T-cell (primary cell): ENCODE measurements at places on chromosomes 7 and 10.

- no peak for DNase-seq
These were observed 227.1 kb downstream of the FANK1 start for GRCh38 chr10:126123466-126123865.

- no peak for DNase-seq
These were observed 640.7 kb upstream of the PCDH15 start for GRCh38 chr10:55441777-55442176.

DNA sequence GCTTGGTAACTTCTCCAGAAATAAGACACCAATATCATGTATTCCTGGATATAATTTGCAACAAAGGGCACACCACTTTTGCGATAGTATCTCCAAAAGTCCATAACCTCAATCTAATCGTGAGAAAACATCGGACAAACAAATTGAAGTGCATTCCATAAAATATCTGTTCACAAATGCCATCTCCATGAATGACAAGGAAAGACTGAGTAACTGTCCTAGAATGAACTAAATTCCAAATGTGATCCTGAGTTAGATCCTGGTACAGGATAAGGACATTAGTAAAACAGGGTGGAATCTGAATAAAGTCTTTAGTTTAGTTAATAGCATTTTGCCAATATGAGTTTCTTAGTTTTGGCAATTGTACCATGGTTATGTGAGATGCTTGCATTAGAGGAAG lies 384.2 kb downstream of the SUGCT start:
- DNase-seq = no peak

DNA sequence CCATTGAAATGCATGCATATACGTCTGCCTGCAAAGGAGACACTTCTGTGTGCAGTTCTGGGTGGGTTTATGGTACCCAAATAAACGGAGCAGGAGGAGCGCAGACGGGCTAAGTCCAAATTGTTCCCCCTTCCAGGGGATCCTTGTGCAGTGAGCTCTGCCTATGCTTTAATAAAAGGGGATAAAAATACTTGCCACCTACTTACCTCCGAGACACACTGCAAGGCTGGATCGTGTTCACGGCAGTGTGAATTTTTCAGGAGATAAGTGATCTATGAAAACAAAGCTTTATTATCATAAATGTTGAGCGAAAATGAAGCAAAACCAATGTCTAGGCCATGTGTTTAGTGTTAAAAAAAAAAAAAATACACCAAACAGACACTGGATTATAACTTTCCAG lies 308.8 kb upstream of the AOAH start:
- no peak for DNase-seq

DNA sequence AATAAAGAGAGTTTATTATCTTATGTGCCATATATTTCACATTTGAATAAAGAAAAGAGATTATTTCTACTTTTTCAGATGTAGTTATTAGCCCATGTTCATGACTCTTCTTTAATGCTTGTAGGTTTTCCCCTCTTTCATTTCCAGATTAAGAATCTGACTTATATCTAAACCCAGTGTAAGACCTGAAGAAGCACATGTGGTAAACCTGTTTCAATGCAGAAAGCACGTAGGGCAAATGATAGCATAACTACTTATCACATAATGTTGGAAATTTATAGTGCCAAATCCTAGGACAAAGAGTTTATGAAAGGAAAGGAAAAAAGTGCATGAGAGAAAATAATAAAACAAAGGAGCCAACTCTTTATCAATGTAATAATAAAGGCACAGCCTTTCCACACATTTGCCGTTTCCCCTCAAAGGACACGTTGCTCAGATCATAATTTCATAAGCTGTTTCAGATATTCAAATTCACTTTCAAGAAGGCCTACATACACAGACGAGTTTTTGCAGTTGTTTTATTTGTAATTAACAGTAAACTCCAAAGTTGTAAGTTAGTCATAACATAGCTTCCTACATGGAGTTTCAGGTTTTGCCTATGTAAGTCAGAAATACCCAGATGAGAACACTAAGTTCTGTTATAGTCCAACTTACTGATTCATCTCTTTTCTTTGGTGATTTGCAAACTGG lies 88.8 kb upstream of the MDFIC start:
- no peak for DNase-seq

DNA sequence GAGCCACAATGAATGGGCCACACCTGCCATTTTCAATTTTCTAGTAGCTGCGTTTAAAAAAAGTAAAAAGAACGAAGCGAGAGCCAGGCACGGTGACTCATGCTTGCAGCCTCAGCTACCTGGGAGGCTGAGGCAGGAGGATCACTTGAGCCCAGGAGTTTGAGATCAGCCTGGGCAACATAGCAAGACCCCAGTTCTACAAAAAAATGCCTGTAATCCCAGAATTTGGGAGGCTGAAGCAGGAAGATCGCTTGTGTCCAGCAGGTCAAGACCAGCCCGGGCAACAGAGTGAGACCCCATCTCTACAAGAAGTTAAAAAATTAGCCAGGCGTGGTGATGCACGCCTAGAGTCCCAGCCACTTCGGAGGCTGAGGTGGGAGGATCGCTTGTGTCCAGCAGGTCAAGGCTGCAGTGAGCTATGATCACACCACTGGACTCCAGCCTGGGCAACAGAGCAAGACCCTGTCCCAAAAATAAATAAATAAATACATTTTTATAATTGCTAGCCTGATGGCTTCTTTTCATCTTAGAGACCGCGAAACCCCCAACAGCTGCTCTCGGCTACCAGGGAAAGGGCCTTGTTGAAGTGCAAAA lies 32.1 kb downstream of the MICALL2 start:
- no peak for DNase-seq

DNA sequence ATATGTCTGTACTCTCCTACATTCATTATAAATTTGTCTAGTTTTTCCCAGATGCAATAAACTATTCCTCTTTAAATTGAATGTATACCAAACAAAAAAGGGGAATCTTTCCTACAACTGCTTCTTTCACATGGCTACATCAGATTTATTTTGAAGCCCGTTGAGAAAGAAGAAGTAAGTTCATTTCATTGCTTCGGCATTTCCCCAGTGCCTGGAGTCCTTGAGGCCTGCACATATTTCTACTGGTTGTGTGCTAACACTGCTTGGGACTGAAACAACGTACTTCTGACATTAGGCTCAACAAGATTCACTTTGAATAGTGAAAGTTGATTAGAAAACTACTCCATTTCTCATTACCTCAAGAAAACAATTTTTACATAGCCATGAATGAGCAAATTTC lies 201.7 kb downstream of the PHF14 start:
- DNase-seq = no peak

DNA sequence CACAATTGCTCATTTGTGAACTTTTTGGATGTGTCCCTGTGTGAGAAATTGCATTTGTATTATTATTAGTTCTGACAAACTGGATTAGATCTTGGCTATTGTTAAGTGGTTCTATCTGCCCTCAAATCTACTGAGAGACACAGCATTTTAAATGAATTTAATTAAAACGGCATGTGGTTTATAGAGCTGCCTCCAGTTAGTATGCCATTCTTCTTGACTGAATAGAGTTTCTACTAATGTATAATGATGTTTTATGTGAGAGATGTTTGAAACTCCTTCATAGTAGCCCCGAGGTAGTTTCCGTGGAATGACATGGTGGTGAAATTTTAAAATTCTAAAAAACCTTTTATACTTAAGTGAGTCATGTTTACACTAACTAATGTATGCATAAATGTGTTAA lies 110.9 kb downstream of the DYNC1I1 start:
- DNase-seq = no peak

GRCh38 chr10:109977382-109977806 lies 30.4 kb upstream of the ADD3 start:
- DNase-seq = no peak

DNA sequence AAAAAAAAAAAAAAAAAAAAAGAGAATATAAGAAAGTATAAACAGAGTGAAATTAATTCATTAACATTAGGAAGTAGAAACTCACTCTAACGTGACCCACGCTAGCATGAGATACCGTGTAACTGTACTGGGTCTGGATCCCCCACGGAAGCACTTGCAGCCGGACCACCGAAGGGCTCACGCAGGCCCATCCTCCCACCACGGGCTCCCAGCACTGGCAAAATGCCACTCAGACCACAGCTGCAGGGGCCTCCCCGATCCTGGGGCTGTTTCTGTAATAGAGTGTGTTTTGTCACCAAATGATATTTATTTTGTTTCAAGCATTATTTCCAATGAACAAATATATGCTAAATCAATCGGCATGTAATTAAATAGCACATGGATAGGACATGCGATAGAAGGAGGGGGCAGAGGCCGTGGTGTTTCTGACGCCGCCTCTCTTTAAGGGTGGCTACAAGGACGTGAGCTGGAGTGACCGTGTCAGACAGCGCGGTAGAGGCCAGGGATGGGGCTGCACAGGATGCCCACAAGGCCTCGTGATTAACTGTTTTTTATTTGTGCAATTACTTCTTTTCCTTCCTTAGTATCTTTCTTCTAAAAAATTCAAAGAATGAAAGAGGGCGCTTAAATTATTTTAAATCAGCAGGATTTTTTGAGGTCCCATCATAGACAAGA lies 568.5 kb downstream of the PTPRN2 start:
- DNase-seq = no peak

DNA sequence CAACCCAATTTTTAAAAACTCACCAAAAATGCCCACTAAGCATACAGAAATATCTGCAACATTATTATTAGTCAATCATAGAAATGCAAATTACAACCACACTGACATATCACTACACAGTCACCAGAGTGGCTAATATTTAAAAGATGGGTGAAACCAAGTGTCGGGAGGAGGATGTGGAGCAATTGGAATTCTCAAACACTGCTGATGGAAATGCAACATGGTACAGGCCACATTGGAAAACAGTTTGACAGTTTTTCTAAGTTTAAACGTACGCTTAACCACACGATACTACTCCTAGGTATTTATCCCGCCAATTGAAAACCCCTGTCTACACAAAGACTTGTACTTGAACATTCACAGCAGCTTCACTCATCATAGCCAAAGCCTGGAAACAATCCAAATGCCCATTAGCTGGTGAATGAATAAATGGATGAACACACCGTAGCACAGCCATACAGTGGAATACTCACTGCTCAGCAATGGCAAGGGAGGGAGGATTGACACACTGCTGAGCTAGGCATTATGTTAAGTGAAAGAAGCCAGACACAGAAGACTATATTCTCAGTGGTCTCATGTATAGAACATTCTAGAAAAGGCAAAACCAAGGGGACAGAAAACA lies 16.3 kb downstream of the GCK start:
- DNase-seq = no peak

DNA sequence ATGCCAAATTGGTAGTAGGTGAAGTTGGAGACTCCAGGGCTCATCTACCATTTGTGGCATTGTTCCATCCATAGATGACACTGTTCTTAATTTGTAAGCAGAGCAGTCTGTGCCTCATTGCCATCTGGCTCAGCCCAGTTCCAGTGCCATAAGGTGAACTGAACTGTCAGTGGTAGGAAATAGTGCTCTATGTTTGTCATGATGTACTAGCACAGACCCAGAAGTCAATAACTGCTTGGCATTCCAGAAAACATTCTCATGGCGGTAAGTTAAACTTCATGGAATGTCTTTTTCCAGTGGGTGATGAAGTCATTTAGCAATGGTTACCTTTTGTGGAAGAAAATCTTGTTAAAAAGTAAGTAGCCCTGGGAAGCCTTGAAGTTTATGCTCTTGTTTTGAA lies 302.7 kb downstream of the SUGCT start:
- DNase-seq = no peak

GRCh38 chr7:134419875-134420274 lies 39.0 kb downstream of the AKR1B1 start:
- no peak for DNase-seq

GRCh38 chr7:24560772-24561171 lies 12.5 kb upstream of the PALS2 start:
- DNase-seq = no peak

DNA sequence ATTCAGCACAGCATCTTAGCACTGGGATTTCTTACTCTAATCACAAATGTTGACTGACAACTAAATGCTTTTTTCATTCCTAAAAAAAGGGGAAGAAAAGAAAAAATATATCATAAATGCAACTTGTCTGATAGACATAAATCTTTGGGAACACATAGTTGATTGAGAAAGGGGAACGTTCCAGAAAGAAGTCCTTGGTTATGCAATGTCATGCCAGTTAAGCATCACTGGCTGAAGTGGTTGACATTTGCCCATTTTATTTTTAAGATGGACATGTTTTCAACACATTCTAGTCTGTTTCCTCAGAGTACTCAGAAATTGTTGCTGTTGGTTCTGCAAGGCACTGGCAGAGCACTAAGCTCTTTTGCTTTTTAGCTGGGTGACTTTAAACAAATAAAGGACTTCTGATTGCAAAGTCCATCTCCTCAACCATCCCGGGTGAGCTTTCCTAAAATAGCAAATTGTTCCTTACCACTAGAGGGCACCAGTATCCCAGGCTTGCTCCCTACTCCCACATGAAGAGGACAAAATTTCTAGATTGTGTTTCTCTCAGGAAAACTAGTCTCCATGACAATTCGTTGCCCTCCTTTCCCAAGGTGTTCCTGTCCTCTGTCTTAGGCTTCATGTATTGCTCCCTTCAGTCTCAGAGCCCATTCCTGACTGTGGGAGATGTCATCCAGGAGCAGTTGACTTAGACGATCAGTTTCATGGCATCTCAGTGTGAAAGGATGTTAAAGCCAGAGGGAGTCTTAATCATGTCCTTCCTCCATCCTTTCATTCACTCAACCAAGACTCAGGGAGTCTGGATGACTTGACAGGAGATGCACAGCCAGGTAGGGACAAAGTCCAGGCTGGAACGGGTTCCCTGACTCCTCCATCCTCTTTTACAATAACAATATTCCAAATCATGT lies 23.9 kb downstream of the OPALIN start:
- DNase-seq = no peak

GRCh38 chr7:28729281-28729680 lies 228.8 kb downstream of the TRIL start:
- no peak for DNase-seq

- DNase-seq = no peak
These were observed 623.4 kb upstream of the IGFBP3 start for GRCh38 chr7:46544396-46545008.

GRCh38 chr7:137324796-137325696 lies 18.5 kb downstream of the PTN start:
- no peak for DNase-seq

DNA sequence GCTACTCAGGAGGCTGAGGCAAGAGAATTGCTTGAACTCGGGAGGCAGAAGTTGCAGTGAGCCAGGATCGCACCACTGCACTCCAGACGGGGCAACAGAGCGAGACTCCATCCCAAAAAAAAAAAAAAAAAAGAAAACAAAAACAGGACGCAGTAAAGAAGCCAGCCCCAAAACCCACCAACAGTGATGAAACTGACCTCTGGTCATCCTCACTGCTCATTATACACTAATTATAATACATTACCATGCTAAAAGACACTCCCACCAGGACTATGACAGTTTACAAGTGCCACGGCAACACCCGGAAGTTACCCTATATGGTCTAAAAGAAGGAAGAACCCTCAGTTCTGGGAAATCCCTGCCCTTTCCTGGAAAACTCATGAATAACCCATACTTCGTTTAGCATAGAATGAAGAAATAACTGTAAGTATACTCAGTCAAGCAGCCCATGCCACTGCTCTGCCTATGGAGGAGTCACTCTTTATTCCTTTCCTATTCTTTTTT lies 40.0 kb upstream of the EIF4H start:
- DNase-seq = no peak

- DNase-seq = no peak
These were observed 169.3 kb upstream of the MAGI2 start for GRCh38 chr7:79622781-79623180.

GRCh38 chr7:101922631-101923601 lies 105.5 kb downstream of the CUX1 start:
- no peak for DNase-seq
